Left ventricle myocardium inferior (tissue), 1 donor: ENCODE measurements at places on chromosomes 1 and 21. TPM values are rescaled to one million over a fixed set of nuclear protein-coding genes. Genes with fewer than 3 reads are reported as not detected.

Gene SLC30A7
- total RNA-seq, result 5.7 TPM

Gene F13B
- not detected for total RNA-seq

Gene PRAMEF9
- not detected for total RNA-seq

DNA sequence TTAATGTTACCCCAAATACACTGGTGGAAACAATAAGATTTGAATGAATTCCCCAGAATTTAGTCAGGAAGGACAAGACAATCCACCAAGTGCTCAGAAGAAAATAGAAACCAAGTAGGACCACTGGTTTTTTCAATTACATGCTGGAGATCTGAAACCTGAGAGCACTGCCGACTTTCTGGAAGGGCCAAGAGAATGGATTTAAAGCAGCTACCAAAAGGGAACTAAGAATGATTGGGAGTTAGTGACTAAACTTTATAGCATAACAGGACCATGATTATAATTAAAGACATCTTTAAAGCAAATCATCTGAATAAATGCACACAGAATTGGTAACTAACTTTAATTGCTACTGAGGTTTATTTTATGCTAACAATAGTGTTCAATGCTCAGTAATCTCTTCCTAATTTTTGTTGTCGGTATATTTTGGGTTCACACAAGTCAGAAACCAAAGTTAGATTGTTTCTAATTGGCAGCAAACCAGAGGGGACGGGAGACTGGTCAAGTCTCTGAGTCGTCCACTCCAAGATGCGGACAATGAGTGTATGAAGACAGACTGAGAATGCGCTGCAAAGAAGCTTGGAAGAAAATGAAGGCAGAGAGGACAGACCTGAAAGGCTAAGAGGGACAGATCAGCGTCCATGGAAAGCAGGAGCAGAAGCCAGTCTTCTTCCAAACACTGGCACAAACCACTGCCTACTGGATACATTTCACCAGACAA lies 2.3 kb upstream of the RGS13 start:
- no peak for DNase-seq

DNA sequence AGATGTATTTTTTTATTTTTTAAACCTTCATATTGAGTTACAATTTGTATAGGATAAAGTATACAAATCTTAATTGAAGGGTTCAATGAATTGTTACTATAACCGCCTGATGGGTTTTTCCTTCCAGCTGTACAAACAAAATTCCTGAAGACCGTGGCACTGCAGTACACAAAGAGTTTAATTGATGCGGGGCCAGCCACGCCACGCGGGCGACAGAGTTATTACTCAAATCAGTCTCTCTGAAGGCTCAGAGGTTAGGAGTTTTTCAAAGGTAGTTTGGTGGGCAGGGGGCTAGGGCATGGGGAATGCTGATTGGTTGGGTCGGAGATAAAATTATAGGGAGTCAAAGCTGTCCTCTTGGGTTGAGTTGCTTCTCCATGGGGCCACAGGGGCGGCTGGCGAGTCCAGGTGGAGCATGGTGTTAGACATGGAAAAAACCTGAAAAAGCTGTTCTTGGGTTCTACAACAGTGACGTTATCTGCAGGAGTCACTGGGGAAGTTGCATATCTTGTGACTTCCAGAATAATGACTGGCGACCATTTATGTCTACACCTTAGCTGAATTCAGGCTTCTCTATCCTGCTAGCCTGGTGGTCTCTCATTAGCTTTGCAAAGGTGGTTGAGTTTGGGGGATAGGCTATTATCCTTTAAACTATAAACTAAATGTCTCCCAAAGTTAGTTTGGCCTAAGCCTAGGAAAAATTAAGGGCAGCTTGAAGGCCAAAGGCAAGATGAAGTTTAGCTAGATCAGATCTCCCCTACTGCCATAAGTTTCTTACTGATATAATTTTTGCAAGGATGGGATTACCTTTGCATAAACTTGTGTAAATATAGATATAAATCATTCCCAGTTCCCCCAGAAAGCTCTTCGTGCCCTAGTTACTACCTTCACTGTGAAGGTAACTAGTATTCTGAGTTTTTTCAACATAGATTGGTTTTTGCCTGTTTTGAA lies 13.0 kb upstream of the TMEM9 start:
- DNase-seq, result no peak

- DNase-seq, result no peak
Observed at GRCh38 chr1:178254433-178254832, 160.5 kb downstream of the RASAL2 start.

GRCh38 chr1:248361121-248361715 lies at the start of gene OR2T4:
OR2T4 (plus strand) TSS chr1:248361665; CDS start chr1:248361665, 0 bp downstream.
- DNase-seq, result no peak

GRCh38 chr1:47684518-47684917 lies 246.7 kb downstream of the FOXD2 start:
- DNase-seq, result no peak

GRCh38 chr1:86708920-86709319 lies 4.5 kb downstream of the SH3GLB1 start:
- DNase-seq, result no peak

- no peak for DNase-seq
Observed at GRCh38 chr1:201298396-201299381, 15.4 kb downstream of the PKP1 start.
